ENCODE measurements at places on chromosomes 13 and 19.

- no peak for DNase-seq
These were observed 56.6 kb downstream of the MAP4K1 start for GRCh38 chr19:38561053-38561606.

- no peak for DNase-seq
These were observed 13.5 kb downstream of the ARRDC5 start for GRCh38 chr19:4889034-4889815.

GRCh38 chr13:93345770-93346169, 119.2 kb downstream of the GPC6 start:
- no peak for DNase-seq

DNA sequence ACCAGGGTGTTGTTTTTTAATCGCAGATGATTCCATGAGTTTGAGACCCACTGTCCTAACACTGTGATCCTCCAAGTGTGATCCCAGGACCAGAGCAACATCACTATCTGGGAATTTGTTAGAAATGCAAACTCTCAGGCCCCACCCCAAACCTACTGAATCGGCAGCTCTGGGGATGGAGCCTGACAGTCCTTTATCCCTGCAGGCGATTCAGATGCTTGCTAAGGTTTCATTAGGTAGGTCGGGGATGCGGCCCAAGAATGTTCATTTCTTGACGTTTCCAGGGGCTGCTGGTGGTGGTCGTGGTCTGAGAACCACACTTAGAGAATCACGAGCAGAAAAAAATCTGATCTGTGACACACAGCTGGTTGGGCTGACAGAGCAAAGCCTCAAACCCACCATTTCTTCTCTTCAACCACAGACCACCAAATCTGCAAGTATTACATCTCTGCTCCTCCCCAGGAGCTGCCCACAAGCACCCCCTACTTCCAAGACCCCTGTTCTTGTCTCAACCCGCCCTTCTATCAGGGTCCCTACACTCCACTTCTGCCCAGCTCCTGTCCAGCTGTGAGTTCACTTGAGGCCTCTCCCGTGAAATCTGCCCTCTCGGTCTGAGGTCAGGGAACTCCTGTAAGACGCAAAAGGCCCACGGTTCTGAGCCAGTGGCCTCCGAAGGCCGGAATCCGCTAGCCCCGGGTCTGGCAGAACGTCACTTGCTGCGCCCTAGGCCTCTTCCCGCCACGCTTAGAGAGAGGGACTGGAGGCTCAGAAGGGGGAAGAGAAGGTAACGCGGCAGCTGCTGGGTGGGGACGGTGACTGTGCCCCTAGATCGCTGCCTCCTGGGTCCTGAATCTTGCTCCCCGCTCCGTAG, 1.1 kb upstream of the FARP1 start:
- no peak for DNase-seq

- DNase-seq, result no peak
These were observed 66.2 kb downstream of the SPATA13 start for GRCh38 chr13:24226762-24227161.
